Stimulated activated CD8-positive, alpha-beta memory T cell treated with anti-CD3 and anti-CD28 coated beads, Interleukin-7, amount 100 ng/mL, for 1 hour (primary cell): ENCODE measurements at places on chromosomes 3 and 15.
A peak's percentile ranks its signal among the peaks of the same experiment; 100 is the strongest.

DNA sequence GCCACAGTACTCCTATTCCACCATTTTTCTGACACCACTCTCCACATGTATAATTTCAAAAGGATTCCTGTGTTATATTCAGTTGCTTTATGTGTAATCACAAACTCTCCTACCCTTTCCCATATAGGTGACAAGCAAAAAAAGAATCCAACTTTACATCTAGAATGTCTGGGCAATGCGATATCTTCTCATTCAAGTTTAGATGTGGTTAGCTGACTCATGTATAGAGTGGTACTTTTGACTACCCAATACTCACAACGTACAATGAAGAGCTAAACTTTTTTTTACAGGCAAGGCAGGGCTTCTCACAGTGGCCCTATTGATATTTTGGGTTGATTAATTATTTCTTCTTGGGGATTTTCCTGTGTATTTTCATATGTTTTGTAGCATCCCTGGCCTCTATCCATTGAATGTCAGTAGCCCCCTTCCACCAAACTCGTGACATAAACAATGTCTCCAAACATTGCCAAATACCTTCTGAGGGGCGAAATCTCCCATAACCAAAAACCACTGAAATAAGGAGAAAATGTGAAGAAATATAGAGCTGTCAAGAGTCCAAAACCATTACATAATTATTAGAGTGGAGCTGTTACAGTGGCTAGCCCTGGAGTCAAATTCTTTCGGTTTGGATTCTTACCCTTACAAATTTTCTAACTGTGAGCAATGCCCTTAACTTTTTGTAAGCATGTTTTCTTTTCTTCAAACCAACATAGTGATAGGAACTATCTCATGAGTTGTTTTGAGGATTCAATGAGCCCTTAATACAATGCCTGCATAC lies 342.6 kb downstream of the NSUN3 start:
- DNase-seq: no peak

- DNase-seq: no peak
These were observed 25.4 kb downstream of the GOLGB1 start for GRCh38 chr3:121724130-121724529.

DNA sequence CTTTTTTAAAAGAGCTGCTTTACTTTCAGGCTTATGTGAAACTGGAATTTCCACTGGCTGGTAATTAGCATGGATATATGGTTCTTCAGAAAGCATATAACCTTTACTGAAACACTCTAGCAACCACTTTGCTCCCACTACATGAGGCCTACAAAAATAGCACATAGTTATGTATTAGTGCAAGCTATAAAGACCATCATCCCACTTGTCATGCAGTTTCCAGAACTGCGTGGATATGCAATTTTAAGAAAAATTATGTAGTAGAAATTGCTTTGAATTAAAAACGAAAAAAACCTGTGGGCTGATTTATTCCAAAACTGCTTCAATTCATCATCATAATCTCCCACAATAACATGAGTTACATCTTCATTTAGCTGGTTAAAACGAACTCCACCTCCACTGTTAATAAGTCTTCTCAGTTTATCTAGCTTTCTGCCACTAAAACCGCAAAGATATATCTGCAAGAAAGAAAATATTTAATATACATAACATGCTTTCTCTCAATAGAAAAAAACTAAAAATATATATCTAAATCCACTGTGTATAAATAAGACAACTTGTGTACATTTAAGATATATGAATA lies 12.2 kb downstream of the TOPBP1 start:
- no peak for DNase-seq

DNA sequence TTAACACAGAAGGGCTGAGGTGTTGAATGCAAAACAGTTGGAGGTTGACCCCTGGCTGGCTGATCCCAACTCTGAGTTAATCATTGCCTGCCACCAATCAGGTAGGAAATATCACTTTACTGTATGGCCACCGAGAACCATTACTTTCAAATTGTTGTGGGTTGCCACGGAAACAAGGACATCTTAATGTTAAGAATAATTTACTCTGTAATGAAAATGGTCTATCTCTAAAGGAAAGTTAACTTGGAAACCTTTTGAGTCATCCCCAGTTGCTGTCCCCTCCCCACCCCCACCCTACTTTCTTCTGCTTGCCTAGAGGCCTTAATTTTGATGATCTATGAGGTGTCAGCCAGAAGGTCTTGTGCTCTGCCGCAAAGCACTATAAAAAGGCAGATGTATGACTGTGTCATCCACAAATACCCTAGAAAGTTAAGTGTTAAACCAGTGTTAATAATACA lies 78.7 kb upstream of the SNRK start:
- DNase-seq: no peak

- DNase-seq: no peak
These were observed 77.3 kb upstream of the SCN5A start for GRCh38 chr3:38726751-38727150.

- no peak for DNase-seq
These were observed 36.0 kb downstream of the BDH1 start for GRCh38 chr3:197519801-197520211.

DNA sequence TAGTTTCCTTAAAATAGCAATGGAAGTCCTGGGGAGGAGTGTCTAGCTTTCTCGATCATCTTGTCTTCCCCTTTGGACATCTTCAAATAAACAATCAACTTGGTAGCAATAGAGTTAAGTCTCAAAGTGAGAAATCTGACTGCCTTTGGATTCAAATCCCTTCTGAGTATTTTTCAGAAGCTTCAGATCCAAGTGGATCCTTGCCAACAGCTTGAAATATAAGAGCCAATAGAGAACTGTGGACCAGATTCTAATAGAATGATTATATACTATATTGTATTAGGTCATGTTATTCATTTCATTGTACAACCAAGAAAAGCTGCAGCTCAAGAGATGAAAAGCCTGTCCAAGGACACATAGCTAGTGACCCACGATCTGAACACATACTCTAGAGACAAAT lies 60.2 kb downstream of the SYNPR start:
- no peak for DNase-seq

DNA sequence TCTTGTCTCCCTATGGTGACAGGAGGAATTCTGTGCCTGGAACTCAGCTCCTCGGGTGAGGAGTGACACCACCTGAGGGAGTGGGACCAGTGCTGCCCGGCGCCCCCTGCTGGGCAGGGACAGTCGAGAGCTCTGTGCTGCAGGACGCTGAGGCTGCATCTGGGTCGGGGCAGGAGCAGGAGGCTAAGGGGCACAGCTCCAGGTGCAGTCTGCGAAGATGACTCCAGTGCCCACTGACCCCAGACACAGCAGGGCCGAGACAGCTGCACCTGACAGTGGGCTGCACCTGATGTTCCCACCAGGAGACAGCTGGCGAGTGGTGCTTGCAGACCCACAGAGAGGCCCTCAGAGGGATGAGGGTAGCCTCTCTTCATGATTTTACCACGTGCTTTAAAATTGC lies 152.9 kb downstream of the ATP10A start:
- DNase-seq: no peak

GRCh38 chr3:141489203-141489602 lies 2.4 kb downstream of the RASA2 start:
- DNase-seq: no peak

GRCh38 chr3:3800685-3801493 lies 1.7 kb downstream of the LRRN1 start:
- DNase-seq: no peak

DNA sequence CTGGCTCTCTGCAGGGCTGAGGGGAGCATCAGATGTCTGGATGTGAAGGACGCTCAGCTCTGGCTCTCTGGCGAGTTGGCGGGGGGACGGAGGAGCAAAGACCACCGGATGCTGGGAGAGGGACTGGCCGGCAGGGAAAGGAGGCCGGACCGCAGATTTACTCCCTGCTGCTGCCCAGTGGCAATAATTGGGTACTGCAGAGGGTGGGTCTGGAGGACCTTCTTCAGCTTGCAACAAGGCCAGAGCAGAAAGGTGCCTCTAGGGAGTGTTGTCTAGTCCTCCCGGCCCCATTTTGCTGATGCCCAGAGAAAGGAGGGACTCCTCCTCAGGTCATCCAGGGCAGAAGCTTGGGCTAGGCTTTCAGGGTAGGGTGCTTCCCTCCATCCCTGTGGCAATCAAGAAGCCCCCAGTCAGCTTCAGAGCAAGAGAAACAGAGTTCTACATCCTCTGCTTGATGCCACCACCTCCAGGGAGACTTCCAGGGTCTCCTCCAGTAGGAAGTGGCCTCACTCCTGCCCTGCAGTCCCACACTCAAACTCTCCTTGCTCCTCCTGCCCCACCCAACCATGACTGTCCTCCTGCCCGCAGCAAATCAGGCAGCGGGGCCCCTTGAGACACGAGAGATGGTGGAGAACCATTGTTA lies 20.3 kb upstream of the CSPG4 start:
- peak; percentile 21 for DNase-seq

DNA sequence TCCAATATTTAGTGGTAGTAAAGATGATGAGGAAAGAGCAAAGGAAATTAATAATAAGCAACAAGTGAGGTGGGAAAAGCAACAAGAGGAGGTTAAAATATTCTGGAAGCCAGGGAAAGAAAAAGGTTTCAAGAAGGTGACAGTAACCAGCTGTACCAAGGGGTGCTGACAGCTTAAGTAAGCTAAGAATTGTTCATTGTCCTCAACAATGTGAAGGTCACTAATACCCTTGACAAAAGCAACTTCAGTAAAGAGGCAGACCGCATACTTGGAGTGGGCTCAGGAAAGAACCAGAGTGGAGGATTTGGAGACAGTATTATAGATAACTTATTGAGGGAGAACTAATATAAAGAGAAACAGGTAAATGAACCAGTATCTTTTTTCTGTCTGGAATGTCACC lies 116.2 kb downstream of the GBE1 start:
- no peak for DNase-seq

DNA sequence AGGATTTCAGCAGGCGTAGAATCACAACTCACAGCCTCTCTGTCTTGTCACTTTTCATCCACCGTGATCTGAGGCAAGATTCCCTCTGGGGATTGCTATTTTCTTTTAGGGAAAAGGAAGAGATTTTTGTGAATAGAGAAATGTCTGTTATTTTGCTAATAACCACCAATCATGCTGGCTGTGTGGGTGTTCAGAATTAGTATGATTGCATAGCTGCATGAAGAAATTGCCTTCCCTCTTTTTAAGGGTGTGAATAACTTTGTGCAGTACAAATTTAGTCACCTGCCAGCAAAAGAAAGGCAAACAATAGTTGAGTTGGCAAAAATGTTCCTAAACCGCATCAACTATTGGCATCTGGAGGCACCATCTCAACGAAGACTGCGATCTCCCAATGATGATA lies 60.8 kb downstream of the KAT2B start:
- DNase-seq: no peak

DNA sequence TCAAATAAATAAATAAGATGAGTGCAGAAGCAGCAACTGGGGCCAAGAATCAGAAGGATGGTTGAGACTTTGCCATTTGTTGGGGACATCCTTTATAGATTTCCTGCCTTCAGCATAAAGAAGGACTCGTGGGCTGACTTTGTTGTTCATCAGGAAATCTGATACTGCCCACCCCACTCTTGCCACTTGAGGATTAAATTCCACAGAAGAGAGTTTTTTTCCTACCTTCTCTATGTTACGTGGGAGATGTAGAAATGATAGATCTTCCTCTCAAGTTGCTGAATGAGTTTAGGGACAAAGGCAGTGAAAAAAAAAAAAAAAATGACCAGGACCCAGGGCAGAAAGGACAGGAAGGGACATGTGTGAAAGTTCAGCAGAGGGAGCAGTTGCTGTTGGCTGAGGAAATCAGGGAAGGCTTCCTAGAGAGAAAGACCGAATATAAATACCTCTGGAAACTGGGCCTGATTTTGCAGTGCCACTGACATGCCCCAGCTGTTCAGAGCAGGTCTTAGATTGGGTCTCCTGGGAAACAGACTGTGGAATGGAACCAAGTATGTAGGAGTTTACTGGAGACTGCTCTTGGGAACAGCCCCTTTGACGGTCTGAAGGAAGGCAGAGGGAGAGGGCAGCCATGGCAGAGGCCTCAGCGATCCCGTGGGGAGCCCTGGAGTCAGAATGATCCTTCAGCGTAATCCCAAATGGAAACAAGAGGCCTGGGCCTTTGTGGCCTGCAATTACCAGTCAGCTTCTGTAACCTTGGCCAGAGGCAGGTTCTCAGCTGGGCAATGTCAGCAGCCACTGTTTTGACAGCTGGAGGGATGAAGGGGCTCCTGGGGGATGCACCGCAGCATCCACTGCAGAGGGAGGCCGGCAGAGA lies 50.9 kb downstream of the C3orf20 start:
- no peak for DNase-seq

DNA sequence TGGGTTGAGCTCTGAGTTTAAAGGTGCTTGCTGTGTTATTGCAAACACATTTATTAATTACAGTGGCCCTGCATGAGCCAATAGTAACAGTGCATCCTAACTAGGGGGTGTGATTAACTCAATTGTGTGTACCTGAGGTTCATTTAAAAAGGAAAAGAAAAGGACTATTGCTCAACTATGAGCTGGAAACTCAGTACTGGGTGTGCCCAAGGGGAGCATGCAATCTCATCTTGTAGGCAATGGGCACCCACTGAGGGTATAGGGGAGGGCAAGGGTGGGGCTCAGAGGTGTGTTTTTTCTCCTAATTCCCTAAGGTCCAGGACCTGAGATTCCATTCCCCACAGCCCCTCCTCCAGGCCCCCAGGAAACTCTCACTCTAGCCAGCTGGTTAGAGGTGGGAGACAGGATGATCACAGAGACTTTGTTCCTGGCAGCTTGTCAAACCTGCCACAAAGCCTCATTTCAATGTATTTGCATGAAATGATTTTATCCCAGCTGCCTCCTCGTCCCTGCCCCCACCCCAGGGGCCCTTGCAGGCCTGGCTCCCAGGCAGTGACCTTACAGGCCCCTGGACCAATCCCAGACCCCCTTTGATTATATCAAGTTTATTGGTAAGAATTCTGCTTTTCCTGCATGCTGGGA lies 220.7 kb downstream of the TBC1D2B start:
- no peak for DNase-seq

DNA sequence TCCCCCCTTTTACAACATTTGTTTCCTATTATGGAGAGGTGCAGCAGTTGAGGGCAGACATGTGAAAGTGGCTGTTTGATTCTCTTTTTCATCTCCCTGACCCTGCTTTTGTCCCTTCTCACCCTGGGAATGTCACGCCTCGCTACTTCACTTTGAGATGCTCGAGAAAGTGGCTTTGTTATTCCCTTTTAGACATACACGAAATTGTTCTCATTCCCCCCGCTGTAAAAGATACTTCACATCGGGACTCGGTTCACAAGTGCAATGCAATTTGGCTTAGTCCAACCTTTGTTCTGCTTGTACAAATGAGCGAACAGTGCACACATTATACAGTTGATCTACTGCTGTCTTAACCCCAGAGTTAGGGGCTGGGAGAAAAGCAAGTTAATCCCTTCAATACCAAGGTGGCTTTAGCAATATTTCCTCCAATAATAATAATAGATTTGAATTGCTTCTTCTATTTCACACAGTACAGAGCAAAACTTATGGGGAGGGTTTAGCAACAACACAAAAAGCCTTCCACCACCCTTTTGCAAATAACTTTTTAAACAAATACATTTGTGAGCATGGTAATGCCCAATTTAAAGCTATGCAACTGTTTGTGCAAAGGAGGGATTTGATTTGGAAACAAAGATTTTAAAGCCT lies 5.7 kb upstream of the FOXB1 start:
- no peak for DNase-seq

GRCh38 chr3:129128357-129129155 lies 7.0 kb upstream of the RAB43 start:
- no peak for DNase-seq
